Stimulated activated CD8-positive, alpha-beta memory T cell treated with anti-CD3 and anti-CD28 coated beads, Interleukin-2, amount 100 ng/mL, for 1 hour (primary cell): ENCODE measurements at places on chromosomes 6 and 20.

DNA sequence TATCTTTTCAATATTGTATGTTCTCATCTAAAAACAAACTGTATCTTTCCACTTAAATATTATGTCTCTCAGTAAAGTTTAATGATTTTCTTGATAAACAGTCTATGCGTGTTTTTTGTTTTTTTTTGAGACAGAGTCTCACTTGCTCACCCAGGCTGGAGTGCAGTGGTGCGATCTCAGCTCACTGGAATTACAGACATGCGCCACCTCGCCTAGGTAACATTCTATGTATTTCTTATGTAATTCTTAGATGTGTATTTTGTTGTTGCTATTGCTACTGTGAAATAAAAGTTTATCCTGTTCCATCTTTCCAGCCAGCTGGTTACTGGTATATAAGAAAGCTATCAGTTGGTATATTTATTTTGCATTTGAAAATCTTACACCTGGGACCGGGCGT lies 29.4 kb downstream of the ABHD12 start:
- DNase-seq = no peak

- no peak for DNase-seq
Observed at GRCh38 chr6:153873541-153873940, 165.5 kb upstream of the OPRM1 start.

DNA sequence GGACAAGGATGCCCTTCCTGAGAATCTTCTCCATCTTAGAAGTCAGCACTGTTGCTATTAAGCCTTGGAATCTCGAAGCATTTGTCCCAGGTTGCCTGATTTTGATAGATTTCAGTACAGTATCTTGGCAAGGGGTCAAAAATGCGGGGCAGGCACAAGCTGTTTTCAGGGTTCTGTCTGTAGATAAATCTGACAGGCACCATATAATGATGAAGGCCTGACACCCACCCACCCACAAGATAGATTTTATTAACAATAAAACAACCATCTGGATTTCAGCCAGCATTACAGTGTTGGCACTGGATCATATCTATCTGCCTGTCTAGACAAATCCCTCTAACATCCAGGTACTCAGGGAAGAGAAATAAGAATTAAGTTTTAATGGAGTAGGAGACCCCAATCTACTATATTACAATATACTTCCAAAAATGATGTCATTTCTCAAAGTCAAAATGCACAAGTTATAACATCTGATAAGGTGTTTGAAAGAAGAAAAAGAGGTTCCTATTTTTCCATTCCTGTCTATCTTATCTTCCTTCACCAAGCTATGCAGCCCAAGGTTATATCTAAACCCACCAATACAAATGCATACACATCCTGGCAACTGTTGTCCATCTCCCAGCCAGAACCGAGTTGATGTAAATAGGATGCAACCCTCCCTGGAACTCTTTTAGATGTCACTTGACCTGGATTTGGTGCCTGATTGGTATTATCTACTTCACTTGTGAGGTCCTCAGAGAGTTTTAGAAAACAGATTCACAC lies 10.7 kb downstream of the NEDD9 start:
- DNase-seq = no peak

GRCh38 chr6:385614-386013 lies 5.9 kb upstream of the IRF4 start:
- no peak for DNase-seq

- no peak for DNase-seq
Observed at GRCh38 chr20:38170826-38171674, 6.0 kb upstream of the TGM2 start.

GRCh38 chr6:150146436-150146835 lies 3.6 kb downstream of the PPP1R14C start:
- DNase-seq = no peak

DNA sequence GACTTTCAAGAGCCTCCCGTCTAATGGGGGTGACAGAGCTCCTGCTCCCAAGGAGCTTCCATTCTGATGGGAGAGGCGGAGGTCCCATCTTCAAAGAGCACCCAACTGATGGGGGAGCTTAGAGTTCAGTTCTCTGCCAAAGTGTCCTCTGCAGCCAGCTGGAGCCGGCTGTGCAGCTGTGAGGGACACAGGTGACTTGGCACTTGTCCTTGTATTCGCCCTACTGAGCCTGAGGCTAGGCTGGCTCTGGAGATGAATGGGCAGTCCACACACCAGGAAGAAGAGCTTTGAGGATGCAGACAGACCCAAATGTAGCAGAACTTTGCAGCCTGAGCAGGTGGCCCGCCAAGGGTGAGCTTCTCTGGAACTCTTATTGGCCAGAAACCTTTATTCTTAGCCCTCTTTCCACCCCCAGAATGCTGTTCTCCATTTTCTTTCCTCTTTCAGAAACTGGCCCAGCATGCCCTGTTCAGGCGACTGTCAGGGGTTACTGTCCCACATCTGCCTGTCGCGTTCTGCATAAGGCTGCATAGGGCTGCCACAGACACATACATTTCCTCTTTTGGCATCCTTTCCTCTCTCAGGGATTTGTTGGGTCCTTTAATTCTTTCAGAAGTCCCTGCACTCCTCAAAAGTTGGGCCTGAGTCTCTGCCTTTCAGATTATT lies 108.7 kb upstream of the LRFN2 start:
- DNase-seq = no peak

GRCh38 chr6:100176311-100176950 lies 182.4 kb upstream of the MCHR2 start:
- DNase-seq = no peak

DNA sequence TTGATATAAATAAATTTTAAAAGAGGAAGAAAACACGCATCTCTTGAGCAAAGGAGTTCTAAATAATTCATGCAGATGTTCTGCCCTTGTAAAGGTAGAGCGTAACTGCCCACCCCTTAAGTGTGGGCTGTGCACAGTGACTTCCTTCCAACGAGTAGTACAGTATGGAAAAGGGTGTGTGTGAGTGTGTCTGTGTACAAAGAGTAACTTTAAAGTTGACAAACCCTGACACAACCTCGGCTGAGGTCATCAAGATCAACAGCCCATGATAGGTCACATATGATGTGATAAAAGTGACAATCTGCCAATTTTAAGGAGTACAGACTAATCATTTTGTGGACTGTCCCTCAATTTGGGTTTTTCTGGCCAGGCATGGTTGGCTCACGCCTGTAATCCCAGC lies 225.7 kb downstream of the ATXN1 start:
- DNase-seq = no peak

DNA sequence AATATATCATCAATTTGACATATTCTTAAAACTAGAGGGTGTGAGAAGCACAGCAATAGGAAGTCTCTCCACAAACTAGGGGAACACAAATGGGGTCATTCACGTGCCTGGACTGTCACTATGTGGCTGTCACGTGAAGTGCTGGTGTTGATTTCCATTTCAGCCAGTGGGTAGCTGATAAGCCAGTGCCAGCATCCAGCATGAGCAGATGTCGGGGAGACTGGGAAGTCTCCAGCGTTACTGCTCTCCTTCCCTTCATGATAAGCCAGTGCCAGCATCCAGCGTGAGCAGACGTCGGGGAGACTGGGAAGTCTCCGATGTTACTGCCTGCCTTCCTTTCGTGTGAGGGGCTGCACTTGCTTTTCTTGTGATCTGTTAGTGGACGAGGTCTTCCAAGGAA lies 5.6 kb upstream of the SLC17A9 start:
- no peak for DNase-seq

GRCh38 chr6:7905416-7905815 lies 5.2 kb downstream of the TXNDC5 start:
- no peak for DNase-seq

GRCh38 chr6:154710689-154711088 lies 22.5 kb upstream of the SCAF8 start:
- DNase-seq = no peak

DNA sequence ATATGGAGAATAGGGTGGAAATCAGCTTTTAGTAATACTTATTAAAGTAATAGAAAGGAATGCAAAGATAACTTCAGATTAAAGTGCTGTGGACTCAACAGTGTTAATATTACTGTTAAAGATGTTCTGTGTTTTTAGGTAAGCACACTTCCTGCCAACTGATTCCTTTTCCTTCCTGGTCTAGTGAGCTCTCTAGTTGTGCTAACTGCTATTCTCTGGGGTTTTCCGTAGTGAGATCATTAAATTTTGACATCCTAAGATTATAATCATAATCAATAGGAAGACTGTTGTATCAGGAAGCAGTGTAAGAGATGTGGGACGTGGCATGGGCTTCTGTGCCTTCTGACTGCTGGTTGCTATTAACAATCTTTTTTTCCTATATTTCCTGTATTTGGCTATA lies 1.2 kb upstream of the TMEM217 start:
- DNase-seq = no peak

DNA sequence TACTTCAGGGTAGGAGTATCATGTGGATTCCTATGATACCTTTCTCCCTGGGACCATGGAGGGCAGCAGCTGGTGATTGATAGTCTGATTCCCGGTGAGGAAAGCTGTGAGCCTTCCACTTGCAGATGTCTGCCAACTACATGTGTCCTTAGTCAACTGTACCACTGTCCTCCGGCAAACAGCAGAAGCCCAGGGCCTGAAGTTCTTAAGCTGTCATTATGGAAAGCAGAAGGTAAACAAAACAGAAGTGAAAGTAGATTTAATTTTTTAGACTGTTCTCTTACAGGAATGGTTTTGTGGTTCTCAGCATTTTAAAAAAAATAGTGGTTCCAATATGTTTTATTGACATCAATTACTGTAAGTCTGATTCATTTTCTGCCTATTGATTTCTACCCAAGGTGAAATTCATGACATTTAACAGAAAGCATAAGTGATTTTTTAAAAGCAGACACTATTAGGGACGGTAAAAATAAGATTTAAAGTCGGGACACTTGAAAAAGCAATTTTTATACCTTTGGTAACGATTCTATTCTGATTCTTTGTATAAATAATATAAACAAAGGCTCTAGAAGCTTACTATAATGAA lies 36.6 kb downstream of the PTPN1 start:
- no peak for DNase-seq

GRCh38 chr6:50724381-50725124 lies 11.2 kb downstream of the TFAP2D start:
- DNase-seq = no peak

GRCh38 chr6:50689210-50689609 lies 24.1 kb upstream of the TFAP2D start:
- no peak for DNase-seq

- no peak for DNase-seq
Observed at GRCh38 chr6:136521427-136521826, 28.8 kb downstream of the MAP7 start.

GRCh38 chr20:60728705-60729104 lies 523.4 kb upstream of the CDH4 start:
- no peak for DNase-seq

GRCh38 chr6:123945386-123945785 lies 141.7 kb downstream of the NKAIN2 start:
- DNase-seq = no peak

GRCh38 chr6:15457121-15457650 lies 205.6 kb downstream of the DTNBP1 start:
- DNase-seq = no peak

DNA sequence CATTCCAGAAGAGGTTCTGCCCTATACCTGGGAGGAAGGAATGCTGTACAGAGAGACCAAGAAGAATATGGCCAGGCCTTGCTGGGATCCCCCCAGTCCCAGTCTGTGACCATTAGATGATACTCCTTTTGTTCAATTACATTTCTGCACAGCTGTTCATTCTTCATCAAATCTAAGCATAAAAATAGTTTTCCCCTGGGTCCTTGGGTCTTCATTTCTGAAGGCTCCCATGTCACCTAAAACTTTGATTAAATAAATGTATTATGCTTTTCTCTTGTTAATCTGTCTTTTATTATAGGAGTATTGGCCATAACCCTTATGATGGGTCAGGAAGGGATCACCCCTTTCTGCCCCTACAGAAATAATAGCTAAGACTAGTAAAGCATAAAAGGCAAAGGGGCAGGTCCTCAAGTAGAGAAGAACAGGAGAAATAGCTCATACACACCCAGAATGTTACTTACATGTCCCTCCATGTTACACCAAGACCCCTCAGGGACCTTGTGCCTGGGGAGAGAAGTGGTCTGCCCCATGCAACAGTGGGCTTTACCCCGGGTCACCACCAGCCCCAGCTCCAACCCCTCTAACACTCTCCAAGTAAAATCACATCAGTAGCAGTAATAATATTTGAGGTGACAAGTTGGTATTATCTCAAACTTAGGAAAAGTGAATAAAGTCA lies 2.1 kb upstream of the LTA start:
- no peak for DNase-seq

DNA sequence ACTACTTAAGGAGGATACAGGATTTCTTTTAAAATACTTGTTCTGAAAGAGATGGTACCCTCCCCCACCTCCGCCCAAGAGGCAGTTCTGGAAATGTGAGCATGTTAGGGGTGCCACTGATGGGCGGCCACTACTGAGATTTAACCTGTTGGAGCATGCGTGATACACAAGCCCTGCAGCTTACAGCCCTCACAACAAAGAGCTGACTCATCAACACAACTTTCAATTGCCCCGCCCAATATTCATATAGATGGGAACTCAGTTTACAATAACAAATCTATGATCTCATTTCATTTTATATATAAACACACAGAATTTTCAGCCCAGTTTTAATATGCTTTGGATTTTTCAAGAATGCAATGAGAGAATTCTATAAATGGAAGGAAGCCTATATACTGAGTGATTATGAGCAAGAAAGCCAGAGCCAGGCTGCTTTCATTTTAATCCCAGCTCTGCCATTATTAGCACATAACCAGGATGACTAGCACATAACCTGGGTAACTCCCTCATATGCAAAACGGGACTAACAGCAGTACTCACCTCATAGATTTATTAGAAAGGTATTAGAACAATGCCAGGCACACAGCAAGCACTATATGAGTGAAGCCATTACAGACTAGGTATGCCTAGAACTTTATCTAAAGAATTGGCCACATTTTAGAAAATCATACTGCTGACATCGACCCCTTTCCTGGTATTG lies 45.6 kb upstream of the IPCEF1 start:
- DNase-seq = no peak

- DNase-seq = no peak
Observed at GRCh38 chr6:24451581-24452388, 37.6 kb downstream of the GPLD1 start.

DNA sequence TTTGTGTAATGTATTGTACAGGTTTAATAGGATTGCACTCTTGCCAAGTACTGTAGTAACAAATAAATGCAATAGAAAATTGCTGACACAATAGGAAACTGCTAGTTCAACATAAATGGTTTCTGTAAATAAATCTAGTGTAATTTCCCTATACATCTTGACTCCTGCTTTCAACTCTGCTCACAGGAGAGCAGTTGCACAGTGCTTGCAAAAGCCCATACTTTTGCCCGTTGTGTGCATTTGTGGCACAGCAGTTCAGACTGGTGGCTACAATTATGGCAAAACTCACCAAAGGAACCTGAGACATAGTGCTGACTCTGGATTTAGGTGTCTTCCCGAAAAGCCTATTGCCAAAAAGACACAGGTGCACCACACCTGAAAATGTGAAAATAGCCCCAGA lies 953.3 kb upstream of the SLC35B3 start:
- DNase-seq = no peak
